ENCODE measurements at places on chromosomes 13 and 19.

GRCh38 chr19:1001538-1002166 is 1.4 kb downstream of the GRIN3B start:
- peak; percentile 55 for DNase-seq

DNA sequence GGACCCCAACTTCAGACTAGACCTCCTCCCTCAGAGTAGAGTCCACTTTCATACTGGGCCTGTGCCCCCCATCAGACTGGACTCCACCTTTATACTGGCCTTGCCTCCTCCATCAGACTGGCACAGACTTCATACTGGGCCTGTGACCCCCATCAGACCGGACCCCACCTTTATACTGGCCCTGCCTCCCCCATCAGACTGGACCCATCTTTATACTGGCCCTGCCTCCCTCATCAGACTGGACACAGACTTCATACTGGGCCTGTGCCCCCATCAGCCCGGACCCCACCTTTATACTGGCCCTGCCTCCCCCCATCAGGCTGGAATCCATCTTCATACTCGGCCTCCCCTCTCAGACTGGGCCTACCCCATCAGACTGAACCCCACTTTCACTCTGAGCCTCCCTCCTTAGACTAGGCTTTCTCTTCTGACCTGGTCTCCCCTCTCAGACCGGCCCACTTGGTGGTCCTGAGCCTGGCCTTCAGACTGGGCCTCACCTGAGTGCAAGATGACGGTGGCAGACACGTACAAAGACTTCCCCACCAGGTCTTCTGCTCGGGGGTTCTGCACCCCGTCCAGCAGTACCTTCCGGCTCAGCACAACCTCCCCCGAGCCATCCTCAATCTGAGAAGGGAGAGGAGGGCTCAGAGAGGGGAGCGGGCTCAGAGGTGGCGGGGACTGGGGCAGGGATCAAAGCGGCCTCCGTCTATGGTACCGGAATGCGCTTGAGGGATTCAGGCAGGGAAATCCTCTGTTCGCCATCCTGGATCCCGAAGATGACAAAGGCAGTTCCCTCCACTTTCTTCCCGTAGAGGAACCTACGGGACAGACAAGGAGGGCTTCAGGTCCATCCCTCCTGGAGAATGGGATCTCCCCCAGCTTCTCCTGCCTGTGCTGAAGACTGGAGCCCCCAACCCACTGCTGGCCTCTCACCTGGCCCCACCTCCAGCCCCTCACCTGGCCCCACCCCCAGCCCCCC is 7.5 kb downstream of the C3 start:
- DNase-seq, result no peak

DNA sequence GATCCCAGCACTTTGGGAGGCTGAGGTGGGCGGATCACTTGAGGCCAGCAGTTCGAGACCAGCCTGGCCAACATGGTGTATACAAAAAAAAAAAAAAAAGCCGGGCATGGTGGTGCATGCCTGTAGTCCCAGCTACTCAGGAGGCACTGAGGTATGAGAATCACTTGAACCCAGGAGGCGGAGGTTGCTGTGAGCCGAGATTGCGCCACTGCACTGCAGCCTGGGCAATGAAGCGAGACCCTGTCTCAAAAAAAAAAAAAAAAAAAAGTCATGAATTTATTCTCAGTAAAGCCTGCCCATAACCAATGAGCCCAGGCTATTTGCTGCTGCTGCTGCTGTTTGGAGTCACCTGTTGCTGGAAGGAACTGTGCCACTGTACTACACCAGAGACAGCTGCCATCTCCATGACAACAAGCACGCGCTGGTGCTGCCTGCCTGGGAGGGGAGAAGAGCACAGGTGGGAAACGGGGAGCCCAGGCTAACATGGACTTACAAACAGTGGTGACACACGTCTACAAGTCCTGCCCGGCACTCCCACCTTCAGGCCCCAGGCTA is 11.3 kb downstream of the ZFR2 start:
- no peak for DNase-seq

DNA sequence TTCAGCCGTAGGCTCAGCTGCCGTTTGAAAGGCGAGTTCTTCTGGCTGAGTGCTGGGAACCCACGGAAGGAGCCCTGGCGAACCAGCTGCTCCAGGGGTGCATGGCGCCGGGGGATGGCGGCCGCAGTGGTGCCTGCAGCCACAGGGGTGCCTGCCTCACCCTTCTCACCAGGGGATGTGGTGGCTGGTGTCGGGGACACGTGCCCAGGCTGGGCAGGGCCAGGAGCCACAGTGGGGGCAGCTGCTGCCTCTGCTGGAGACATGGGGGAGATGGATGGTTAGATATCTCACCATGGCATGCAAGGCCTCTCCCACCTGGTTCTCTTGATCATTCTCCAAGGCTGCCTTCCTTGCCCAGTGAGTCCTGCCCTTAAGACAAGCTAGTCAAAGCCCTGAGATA is 17.1 kb downstream of the NUMBL start:
- DNase-seq, result no peak

GRCh38 chr19:39927076-39927475 is 7.4 kb downstream of the FCGBP start:
- no peak for DNase-seq

DNA sequence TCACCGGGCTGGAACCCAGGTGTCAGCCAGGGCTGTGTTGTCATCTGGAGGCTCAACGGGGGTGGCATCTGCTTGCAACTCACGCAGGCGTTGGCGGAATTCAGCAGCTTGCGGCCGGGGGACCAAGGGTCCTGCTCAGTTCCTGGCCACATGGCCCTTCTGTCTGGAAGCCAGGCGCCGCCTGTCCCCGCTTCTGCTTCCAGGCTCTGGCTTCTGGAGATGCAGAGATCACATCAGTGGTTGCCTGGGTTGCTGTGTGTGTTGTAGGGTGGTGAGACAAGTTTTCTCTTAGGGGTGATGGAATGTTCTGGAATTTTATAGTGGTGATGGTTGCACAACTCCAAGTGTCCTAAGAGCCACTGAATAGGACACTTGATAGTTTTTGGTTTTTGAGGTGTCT is 5.0 kb downstream of the ADAT3 start:
- no peak for DNase-seq

DNA sequence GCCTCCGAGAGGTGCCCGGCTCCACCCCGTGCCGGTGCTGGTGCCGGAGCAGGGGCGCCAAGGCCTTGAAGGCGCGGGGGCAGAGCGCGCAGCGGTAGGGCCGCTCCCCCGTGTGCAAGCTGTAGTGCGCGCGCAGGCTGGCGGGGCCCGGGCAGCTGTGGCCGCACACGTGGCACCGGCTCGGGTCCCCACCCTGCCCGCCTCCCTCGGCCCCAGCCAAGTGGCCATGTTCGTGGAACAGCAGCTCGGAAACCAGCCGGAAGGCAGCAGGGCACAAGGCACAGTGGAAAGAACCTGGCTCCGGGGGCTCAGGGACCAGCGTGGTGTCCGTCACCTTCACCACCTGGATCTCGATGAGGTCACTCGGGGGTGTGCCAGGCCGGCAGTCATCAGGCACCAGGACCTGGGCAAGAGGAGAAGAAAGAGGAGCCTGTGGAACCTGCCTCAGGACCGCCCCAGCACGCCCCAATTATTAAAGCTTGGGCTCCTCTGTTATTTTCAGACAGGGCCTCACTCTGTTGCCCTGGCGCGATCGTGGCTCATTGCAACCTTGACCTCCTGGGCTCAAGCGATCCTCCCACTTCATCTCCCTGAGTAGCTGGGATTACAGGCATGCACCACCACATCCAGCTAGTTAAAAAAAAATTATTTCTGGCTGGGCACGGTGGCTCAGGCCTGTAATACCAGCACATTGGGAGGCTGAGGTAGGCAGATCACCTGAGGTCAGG is 2.0 kb downstream of the ZNF784 start:
- DNase-seq, result no peak

DNA sequence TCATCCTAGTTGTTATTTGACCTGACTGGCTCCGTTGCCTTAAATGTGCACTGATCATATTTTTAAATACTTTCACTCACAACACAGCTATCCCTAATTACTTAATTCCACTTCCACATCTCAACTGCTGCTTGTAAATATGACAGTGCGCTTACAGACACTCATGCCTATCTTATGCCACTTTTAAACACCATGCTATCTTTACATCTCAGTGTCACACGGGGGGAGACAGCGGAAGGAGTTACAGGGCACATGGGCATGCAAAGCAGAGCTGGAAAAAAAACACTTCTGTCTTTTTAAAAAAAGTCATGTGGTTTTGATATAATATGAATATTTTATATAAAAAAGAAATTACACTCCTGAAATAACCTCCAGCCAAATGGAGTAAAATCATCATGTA is 44.1 kb downstream of the SMAD9 start:
- no peak for DNase-seq
